ENCODE measurements at places on chromosomes 7 and 10.

DNA sequence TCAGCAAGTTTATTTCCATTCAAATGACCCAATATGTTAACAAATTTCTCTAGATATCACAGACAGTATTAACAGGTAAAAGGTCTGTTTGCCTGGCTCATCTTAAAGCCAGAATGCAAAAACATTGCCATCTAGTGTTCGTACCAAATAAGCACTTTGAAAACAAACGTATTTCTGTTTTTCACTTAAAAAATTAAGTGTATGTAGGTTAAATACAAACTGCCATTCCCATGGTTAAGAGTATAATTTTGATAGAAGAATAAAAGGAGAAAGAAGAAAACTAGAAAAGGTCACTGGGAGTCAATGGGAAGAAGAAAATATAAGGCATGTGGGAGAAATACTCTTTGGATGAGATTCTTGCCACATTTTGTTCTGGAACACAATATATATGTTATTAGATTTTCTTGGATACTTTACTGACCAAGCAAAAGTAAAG is 51.0 kb downstream of the ORC5 start:
- peak; percentile 0 for DNase-seq

DNA sequence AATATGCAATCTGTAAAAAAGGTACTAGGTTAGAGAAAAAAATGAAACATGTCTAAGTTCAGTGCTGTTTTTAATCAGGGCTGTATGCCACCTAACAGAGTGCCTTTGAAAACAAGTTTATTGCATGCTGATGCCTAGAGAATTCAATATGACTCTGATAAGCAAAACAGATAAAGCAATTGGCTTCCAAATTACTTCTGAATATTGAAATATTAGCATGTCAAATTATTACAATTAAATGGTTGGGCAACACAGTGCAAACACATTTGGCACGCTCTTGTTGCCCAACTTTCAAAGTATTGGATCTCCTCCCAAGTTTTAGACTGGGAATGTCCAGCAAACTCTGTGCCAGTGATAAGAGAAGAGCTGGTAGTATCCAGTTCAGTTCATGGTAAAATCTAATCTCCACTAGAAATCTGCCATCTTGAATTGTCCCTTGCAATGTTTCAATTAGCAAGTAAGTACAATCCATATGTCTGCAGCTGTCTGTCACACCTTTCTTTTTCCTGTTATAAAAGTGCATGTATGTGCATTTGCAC is 65.2 kb upstream of the FAM133B start:
- no peak for DNase-seq

DNA sequence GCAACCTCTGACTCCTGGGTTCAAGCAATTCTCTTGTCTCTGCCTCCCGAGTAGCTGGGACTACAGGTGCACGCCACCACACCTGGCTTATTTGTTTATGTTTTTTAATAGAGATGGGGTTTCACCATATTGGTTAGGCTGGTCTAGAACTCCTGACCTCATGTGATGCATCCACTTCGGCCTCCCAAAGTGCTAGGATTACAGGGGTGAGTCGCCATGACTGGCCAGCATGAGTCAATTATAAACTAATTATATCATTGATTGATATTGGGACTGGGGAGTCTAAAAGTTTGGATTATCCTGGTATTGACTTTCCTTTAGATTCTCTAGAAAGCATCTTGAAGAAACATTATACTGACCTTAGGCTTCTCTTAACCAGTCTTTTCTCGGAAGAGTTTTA is 73.9 kb upstream of the CCNY start:
- no peak for DNase-seq

DNA sequence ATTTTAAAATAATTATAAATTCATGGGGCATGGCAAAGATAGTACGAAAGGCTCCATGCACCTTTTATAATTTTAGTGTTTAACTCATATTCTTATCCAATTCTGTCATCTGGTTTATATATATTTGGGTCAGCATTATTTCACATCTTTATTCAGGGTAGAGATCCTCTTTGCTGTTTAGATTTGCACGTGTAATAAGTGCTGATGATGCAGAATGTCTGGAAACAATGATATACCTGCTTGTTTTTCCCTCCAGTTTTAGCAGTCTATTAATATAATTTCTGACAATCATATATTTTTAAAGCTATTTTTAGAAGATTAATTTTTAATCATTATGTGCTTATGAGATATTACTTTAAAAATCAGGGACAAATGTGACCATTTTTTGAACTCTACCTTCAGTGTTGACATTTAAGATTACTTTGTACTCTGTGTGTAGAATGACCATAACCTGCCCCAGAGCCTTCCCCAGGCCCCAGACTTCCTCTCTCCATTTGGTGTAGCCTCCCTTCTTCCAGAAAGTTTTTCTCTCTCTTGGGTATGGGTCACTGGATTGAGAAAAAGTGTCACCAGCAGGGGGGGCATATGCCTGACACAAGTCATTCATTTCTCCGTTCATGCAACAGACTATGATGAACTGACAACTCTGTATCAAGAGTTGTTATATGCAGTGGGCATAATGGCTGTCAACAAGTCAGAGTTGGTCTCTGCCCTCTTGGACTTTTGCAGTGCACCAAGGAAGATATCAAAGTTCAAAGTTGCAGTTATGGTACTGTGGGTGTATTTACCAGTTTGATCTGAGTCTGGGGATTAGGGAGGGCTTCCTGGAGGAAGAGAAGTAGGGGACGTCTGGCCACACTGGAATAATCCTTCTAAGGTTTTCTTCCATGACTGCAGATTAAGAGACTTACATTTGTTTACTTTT is 192.6 kb upstream of the CCDC6 start:
- DNase-seq: no peak

DNA sequence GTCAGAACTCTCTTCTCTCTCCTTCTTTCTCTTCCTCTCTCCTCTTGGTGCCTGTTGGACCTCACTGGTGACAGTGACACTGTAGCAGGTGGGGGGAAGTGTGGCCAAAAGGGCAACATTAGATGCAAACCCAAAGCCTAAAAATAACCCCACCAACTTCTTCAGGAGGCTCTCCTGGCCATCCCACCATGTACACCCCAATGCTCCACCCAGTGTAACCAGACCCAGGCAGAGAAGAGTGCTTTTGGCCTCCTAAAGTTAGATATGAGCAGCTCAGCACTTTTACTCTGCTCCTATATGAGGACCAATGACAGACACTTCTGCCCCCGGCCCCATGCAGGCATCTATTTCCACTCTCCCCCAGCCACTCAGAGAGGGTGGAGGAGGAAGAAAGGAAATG is 5.5 kb downstream of the MYOZ1 start:
- DNase-seq: no peak

DNA sequence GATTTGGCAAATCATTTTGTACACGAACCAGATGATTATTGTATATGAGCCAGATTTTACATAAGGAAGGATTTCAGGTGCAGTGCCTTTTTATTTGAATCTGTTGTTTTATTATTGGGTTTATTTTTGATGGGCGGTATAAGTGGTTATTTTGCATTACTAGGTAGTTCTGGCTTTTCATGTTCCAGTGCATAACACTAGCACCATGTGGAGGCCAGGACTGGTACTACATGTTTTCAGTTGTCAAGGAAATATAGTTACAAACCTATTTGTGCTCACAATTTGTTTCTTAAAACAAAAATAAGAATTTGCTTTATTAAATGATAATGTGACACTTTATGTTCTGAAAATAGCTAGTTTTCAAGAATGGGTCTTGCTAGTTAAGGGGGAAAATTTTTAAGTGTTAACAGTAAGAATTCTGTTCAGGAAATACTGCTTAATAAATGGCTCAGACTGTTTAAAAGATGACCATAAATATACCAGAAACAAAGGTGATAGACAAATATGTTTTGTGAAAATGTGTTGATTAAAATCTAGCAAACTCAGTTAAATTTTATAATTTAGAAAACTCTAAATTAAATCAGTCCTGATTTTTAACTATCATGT is 7.1 kb upstream of the SEMA3E start:
- DNase-seq: peak; percentile 5

Measured in HS-5 (cell line).